ENCODE measurements at places on chromosomes 4 and X.

DNA sequence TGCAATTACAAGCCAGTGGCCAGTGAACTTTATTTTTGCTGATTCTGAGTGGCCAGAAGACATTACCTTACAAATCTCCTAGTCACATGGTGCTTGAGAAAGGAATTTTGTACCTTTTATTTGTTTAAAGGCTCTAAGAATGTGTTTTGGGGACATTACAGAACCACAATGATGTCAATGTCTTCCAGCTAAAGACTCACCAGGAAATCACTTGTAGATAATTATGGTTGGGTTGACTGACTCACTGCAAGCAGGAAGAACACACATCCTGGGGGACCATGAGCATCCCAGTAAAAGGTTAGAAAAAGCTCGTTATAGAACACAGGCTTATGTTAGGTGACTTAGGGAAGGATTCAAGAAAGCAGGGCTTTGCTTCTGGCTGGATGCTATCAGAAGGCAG, 119.4 kb upstream of the FAM9B start:
- no peak for DNase-seq

- DNase-seq, result no peak
Measured at GRCh38 chr4:152342293-152342692, 193.6 kb downstream of the FBXW7 start.

- DNase-seq, result no peak
Measured at GRCh38 chr4:40789031-40789430, 39.3 kb downstream of the NSUN7 start.

GRCh38 chr4:161457311-161457710, 706.5 kb downstream of the FSTL5 start:
- no peak for DNase-seq

- peak; percentile 51 for DNase-seq
Measured at GRCh38 chrX:2703991-2704369, 12.9 kb downstream of the CD99 start.

DNA sequence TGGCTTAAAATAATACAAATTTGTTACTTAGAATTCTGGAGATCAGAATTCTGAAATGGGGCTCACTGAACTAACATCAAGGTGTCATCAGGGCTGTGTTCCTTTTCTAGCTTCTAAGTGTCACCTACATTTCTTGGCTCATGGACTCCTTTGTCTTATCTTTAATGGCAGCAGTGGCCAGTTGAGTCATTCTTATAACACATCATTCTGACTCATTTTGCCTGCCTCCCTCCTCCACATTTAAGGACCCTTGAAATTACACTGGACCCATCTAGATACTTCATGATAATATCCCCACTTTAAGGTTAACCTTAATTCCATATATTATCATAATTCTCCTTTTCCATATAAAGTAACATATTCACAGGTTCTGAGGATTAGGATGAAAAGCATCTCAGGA, 215.9 kb downstream of the GUCY2F start:
- DNase-seq, result no peak

DNA sequence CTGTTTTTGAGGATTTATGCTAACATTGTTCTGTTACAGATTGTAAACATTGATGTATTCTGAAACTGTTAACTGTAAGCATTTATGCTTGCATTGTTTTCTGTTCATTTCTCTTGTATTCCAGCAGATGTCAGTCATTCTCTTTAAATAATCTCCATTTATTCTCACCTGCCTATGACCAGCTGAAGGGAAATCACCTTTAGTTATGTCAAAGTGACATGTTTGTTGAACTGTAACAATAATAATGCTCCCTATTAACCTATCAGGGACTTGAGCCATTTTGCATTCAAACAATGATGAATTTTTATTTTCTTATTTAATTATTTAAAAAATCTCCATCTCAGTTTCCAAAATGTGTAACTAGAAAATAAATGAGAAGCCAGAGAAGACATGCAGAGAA, 58.0 kb downstream of the SPCS3 start:
- DNase-seq, result no peak

DNA sequence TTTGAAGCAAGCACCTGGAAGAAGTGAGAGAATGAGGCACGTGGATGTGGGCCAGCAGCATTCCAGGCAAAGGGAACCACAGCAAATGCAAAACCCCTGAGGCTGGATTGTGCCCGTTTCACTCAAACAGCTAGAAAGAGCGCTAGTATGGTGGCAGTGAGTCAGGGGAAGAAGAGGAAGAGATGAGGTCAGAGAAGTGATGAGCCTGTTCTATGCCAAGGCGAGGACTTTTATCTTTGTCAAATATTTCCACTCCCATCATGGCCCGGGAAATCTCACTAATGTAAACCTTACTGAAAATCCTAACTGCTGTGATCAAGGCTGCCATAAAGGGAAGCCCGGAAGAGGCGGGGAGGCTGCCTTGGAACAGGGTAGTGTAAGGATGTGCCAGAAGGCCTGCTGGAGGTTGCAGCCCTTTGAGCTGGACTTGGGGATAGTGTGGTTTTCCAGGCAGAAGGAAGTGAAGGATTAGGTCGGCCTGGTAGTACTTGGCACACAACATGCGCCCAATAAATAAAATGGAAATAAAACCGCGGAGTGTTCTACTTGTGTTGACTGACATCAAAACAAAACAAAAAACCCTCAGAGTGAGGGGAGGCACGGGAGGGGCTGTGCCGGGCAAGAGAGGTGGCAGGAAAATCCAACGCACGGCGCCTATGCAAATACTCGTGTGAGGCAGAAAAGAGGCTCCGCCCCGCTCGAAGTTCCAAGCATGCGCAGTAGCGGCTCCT, 1.2 kb upstream of the CDK16 start:
- no peak for DNase-seq

DNA sequence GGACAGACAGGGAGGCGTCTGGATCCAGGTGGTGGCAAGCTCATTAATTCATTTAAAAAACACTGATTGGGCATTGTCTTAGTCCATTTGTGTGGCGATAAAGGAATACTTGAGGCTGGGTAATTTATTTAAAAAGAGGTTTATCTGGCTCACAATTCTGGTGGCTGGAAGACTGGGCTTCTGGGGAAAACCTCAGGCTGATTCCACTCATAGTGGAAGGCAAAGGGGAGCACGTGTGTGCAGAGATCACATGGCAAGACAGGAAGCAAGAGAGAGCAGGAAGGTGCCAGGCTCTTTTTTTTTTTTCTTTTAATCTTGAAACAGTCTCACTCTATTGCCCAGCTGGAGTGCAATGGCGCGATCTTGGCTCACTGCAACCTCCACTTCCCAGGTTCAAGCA, 100.2 kb upstream of the METTL14 start:
- DNase-seq, result no peak

- DNase-seq, result no peak
Measured at GRCh38 chr4:25493466-25493865, 116.4 kb downstream of the ANAPC4 start.

GRCh38 chrX:129718676-129719075, 20.1 kb upstream of the XPNPEP2 start:
- no peak for DNase-seq

GRCh38 chrX:9899640-9900111, 67.5 kb upstream of the CLDN34 start:
- peak; percentile 34 for DNase-seq
